ENCODE measurements at places on chromosomes 1 and 21.

- no peak for DNase-seq
Measured at GRCh38 chr1:41013796-41014195, 7.7 kb downstream of the SLFNL1 start.

DNA sequence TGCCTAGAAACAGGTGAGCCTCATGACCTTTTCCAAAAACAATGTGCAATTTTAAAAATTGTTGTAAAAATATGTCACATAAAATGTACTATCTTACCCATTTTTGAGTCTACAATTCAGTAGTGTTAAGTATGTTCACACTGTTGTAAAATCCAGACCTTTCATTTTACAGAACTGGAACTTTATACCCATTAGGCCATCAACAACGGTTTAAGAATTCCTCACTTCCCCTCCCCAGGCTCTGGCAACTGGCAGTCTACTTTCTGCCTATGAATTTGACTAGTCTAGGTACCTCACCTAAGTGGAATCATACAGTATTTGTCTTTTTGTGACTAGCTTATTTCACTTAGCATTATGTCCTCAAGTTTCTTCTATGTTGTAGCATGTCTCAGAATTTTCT, 8.6 kb downstream of the CTSE start:
- no peak for DNase-seq

DNA sequence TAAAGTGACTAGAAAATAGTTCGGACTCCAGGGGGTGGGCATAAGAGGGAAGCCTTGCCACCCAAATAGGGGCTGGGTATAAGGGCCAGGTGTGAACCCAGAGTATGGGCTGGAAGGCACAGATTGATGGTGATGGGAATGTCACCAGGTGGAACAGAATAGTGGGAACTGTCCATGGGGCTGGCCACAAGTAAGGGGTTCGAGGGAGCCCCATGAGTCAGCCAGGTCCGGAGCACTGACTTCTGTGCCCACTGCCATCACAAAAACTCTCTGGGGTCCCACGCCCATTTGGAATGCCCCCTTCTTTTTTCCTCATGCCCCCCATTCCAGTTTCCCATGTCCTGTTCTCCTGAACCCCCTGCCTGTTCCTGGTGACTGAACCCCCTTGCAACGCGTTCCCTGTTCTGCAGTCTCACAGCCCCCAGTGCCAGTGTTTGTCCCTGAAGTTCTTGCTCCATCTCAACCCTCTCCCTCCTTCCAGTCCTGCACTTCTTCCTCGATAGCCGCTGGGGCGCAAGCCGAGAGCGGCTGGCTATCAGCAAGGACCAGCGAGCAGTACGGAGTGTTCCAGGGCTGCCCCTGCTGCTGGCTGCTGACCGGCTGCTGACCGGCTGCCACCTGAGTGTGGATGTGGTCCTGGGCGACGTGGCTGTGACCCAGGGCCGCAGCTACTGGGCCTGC, 7.9 kb downstream of the TRIM46 start:
- no peak for DNase-seq

GRCh38 chr21:45747802-45748445, 104.4 kb downstream of the PCBP3 start:
- DNase-seq: peak; percentile 5

DNA sequence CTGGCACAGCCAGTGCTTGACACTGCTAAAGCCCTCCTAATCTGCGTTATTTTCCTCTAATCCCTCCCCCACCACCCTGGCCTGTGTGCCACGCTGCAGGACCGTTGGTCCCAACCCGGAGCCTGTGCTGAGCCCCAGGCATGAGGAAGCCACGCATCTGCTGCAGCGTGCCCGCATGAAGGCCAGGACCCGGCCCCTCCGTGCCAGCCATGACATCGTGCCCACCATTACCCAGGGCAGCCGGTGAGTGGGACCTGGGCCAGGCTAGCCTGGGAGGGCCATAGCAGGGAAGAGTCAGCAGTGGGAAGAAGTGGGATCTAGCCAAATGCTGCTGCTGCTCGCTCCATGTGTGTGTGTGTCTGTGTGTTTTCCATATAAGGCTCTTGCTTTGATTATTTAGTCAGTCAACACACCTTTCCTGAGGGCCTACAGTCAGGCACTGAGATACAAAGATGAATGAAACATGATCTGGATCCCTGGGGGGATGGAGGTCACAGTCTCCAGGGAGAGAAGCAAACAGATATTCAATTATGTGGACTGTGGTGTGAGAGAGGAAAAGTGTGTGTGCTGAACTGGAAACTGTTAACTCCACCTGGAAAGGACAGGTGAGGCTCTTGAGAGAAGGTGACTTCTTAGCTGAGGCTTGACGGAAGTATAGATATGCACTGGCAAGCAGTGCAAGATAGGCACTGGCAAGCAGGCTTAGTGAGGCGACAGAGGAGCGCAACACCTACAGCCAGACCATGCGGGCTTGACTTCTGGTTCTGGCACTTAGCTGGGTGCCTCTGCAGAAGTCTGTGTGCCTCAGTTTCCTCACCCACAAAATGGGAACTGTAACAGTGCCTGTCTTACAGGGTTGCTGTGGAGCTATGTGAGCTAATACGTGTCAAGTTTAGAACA, 15.9 kb downstream of the KIAA1614 start:
- DNase-seq: no peak

- DNase-seq: no peak
Measured at GRCh38 chr21:46229133-46229922, 754 bp upstream of the LSS start.

GRCh38 chr1:107263291-107263915, 122.6 kb downstream of the NTNG1 start:
- no peak for DNase-seq

- no peak for DNase-seq
Measured at GRCh38 chr1:168317309-168317708, 36.6 kb downstream of the TBX19 start.

DNA sequence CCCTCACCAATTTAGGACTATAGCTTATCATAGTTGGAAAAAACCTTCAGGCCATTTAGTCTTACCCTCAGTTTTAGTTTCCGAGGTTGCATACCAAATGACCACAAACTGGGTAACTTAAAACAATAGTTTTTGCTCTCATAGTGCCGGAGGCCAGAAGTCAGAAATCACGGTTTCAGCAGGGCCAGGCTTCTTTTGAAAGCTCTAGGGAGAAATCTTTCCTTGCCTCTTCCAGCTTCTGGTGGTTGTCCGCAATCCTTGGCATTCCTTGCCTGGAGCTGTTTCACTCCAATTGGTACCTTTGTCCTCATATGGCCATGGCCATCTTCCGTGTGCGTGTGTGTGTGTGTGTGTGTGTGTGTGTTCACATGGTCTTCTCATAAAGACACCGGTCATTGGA, 12.4 kb upstream of the PLXNA2 start:
- DNase-seq: no peak

DNA sequence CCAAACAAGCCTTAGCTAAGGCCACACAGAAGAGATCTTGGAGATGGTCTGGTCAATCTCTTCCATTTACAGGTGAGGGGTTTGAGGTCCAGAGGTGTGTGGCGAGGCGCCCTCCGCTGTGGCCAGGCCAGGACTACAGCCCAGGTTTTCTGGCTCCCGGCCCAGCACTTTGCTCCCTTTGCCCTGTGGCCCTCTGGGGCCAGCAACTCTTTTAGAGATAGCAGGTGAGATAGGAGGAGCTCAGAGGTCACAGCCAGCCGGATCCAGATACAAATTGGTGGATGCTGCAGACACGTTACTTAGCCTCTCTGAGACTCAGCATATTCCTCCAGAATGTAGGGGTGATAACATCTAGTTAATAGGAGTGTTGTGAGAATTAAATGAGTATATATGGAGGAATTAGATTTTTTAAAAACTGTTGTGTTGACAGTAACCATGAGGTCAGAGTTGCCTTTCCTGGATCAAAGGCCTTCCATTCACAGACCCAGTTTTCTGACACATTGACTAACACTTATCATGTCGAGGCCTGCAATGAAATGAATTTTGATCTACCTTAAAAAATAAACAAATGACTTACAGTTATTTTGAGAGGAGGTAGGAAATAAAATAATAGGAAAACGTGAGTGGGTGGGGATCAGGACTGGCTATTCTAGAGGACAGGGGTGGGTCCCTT, 16.6 kb downstream of the TEX35 start:
- no peak for DNase-seq

DNA sequence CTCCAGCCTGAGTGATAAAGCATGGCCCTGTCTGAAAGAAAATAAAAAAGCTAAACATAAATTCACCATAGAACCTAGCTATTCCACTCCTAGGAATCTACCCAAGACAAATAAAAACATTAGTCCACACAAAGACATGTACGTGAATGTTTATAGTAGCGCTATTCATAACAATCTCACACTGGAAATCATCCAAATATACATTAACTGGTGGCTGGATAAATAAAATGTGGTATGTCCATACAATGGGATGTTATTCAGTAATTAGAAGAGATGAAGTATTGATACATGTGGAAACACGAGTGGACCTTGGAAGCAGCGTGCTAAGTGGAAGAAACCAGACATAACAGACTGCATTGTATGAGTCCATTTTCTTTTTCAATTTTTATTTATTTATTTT, 29.7 kb downstream of the RIPPLY3 start:
- DNase-seq: no peak

- DNase-seq: no peak
Measured at GRCh38 chr1:230170153-230170547, 103.1 kb downstream of the GALNT2 start.

DNA sequence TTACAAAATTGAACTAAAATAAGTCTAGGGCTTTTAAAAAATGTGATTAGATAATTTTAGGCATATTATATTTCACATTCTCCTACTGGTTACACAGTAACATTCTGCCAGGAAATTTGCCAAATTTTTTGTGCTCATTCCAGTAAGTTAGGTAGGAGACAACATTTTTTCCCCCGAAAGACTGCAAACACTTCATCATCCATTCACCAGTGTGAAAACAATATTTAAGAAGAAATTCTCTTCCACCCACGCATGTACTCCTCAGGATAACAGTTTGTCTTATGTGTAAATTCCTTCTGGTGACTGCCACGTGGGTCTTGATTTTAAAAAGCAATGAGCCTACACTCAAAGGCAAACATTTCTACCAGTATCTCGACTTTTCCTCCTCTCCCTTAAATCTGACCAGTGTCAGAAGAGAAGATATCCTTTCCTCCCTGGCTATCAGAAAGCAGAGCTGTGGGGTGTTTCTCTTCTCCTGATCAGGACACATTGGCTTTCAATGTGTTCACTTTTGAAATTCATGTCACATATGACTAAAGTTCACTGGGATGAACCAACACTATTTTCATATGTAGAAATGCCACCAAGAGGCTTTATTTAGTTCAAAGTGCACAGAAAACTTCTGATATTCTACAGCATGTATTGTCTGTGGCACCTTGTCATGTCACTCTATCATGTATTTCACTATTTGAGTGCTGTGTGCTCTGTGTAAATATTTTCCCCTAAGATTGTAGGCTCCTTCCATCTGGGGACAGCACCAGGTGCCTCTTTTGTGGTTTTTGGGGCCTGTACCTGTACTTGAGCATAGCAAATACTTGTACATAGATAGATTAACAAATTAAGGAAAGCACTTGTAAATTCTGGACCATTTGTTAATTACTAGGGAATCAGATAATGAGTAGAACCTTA, 38.6 kb downstream of the LHX9 start:
- no peak for DNase-seq

DNA sequence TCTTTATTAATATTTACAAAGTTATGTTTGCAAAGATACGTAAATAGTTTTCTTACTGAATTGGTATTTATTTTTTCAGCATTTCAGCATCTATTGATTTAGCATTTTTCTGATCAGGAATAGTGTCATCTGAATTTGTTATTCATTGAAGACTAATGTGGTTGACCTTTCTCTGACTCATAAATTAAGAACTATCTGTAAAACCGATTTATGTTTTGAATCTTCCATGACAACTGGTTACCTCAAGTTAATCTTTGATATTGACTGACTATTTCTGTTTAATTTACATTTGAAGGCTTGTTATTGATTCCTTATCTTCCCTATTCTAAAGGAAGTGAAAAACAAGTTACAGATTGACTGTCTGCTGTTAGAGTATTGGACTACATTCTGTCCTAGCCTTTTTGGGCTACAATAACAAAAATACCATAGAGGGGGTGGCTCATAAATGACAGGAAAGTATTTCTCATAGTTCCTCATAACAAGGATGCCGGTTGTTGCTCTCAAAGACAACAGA, 1131.4 kb downstream of the PLA2G4A start:
- no peak for DNase-seq
